ENCODE measurements at places on chromosomes 6 and 20.
A peak's percentile ranks its signal among the peaks of the same experiment; 100 is the strongest.

GRCh38 chr20:62929051-62929538 is 2.8 kb upstream of the DIDO1 start:
- no peak for DNase-seq

DNA sequence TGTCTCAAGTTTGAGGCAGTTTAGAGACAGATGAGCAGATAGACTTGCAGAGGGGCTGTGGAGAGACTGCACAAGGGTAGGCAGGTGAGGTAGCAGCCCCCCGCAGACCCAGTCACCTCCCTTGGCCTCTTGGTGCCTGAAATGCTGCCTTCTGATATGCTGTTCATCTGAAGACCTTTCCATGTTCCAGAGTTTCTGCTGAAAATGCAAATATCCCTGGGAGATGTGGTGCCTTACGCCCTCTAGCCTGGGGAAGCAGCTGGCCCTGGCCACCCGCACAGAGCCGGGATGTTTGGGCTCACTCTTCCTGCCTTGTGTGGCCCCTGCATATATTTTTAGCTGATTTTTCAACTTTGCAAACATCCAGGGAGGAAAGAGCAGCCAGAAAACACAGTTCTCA is 51.4 kb downstream of the TMEM242 start:
- no peak for DNase-seq

- peak; percentile 31 for DNase-seq
These were observed 22.7 kb upstream of the ZNF184 start for GRCh38 chr6:27495386-27496135.

DNA sequence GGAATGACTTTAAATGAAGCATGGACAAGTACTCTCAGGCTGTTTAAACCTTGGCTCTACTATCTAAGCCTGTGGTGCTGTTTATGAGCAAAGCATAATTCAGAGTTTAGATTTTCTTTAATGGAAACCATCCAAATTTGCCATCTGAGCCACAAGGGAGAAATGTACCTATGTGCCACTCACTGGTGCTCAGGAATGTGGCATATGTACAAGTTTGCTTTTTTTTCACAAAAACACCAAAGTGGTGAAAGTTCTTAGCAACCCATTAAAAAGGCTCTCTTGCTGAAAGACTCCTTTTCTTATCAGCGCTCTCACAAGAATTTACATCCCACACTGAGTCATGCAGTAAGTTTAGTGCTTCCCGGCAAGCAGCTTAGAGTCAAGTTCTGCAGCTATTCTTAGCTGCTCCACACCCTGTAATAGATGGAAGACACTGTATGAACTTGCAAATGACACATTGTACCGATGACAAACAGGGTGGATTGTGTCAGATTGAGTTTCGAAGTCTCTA is 57.3 kb upstream of the MLIP start:
- no peak for DNase-seq

GRCh38 chr6:32191696-32192607 is 491 bp downstream of the GPSM3 start:
- no peak for DNase-seq

DNA sequence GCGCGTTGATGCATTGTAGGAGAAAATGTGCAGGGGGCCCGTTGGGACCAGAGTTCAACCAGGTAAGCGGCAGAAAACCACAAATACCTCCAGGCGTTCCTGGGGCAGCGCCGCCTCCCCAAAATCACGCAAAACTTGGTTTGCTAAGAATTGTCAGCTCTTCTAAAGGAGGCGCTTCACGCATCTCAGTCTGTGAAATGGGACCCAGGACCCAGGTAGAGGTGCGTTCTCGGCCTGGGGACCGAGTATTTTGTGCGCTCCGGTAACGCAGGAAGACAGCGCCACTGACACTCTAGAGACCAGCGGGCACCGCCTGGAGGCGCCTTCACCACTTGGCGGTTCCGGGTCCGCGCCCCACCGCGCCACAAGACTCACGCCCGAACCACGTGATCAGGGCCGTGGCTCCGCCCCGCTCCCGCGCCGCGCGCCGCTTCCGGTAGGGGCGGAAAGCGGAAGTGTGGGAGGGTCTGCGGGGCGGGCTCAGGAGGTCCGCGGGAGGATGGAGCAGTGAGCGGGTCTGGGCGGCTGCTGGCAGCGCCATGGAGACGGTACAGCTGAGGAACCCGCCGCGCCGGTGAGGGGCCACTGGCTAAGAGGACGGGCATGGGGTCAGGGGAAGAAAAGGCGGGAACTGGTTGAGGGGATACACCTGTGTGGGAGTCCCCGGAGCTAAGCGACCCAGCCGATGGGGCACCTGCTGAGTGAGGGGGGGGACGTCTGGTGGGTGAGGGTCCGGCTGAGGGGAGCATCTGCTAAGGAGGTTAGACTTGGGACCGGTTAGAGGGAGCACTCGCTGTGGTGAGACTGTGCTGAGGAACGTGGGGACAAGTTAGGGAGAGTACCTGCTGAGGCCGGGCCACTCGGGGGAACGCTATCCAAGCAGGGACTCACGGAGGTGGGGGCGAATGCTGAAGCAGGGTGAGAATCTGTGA is at the start of gene STK4:
STK4 (plus strand) TSS at position 483 of the 932 bp plus-strand sequence; CDS start at position 540, 57 bp downstream.
- peak; percentile 98 for DNase-seq

GRCh38 chr6:39393075-39393474 is 70.6 kb upstream of the KCNK16 start:
- DNase-seq: no peak

- DNase-seq: no peak
These were observed 56.6 kb downstream of the OTOR start for GRCh38 chr20:16804793-16805187.

DNA sequence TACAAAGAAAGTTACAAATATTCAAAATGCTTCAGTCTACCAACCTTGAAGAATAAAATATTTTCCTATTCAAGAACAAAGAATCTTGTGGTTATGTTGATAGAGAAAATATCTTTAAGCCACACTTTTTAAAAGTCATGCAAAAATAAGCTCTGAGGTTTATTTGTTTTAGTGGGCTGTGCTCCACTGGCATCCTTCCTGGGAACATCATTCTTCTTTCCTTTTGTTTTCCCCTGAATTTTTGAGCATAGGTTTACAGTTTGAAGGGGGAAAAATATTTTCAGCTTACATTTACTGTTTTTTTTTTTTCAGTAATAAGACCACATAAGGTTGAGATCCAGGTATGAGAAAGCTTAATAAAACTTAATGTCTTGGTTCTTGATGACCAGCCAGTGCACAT is 72.0 kb upstream of the BACH2 start:
- DNase-seq: no peak

DNA sequence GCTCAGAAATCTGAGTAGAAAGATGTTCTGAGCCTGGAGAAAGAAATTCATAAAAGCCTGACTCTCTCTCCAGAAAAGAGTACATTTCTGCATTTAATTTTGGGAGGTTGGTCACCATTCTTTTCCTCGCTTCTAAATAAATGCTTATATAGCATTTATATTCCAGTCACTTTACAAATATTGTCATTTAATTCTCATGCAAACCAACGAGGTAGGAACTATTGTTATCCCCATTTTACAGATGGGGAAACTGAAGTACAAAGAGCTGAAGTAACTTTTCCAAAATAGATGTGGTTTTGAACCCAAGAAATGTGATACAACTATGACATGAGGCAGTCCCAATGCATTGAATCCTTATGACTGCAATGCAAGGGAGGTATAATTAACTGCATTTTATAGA is 4.5 kb upstream of the TRIB3 start:
- DNase-seq: no peak

DNA sequence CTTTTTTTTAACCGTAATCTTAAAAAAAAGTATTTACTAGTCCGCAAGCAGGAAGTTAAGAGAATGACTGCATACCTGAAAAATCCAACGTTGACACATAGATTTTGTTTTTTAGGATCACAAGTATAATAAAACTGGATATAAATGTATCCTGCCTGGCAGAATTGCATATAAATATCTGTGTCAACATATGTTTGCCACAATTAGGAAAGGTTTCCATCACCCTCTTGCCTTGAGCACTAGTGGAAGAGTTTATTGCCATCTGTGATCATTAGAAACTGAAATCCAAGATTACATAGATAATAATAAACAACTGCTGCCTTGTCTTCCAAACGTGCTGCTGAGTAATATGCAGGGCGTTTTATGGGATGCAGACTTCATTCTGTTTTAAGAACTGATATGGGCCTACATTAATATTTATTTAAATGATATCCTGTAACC is 27.9 kb downstream of the PLEKHG1 start:
- no peak for DNase-seq

GRCh38 chr20:46946796-46947195 is 52.2 kb downstream of the EYA2 start:
- no peak for DNase-seq

DNA sequence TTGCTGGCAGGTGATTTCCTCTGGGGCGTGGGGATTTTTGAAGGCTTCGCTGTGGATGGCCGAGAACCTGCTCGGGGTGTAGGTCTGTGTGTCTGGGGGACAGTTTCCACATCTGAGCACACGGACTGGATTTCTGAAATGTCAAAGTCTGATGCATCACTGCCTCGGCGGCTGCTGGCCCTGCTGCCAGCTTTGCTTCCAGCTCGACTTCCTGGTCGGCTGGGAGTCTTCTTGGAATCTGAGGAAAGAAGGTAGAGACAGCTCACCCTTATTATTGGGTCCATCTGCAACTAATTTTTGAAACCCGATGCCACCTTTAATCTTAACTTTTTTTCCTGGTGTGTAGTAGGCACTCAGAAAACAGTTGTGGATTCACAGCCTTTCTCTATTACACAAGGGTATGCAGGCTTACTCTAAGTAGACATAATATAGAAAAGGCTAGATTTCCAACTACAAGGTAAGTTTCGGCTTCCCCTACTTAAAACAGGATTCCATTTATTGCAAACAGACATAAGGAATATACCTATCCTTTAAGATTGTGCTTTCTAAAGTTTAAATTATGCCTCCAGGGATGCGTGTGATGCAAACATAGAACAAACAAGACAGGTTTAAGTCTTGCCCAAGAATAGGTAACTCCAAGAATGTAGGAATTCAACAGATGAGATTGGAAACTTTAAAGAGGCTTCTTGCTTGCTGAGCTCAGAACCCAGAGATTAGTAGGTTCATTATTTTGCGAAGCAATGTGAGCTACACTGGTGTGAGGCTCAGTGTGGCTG is 183.5 kb downstream of the DST start:
- DNase-seq: no peak

DNA sequence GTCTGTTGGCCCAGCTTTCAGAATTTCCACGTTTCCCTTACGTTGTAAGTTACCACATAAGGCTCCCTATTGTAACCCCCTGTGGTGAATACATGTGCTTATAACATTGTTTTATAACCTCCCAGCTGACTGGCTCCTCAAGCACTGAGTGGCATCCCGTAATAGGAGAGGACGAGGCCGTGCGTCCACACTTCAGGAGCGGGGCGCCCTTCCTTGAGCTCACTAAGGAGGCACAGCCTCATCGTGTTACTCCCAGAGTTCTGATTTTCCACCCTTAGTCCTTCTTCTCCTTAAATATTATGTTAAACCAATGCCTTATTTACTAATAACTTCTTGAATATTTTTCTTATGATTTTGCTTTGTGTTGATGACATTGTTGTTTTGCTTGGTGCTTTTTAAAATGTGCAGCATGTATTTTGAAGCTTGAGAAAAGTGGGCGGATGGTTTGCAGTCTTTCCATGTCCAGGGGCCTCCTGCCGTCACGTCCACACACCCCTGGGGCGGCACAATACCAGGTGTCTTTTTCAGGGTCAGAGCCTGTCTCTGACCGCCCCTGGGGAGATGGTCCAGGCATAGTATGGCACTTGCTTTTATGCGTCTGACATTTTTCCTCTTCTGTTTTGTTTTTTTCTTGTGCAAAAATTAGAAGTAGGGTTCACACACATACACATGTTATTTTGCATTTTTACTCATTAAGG is 181.8 kb downstream of the DLL1 start:
- no peak for DNase-seq

GRCh38 chr20:20360464-20360863 is 7.4 kb upstream of the INSM1 start:
- DNase-seq: peak; percentile 76

DNA sequence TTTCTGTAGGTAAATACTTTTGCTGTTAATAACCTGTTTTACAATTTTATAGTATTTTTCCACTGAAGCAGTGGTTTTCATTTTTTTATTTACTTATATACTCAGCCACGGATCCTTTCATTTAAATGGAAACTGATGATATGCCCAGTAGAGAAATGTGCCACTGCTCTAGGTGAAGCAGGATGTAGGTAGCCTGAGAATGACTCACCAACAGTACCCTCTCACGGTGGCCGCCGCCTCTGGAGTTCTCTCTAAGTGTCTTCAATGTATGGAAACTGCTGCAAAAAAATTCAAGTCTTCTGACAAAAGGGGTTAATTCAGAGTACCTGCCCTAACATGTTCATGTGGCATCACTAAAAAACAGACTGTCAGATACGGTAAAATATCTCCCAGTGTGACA is 6.4 kb downstream of the EYA4 start:
- no peak for DNase-seq

DNA sequence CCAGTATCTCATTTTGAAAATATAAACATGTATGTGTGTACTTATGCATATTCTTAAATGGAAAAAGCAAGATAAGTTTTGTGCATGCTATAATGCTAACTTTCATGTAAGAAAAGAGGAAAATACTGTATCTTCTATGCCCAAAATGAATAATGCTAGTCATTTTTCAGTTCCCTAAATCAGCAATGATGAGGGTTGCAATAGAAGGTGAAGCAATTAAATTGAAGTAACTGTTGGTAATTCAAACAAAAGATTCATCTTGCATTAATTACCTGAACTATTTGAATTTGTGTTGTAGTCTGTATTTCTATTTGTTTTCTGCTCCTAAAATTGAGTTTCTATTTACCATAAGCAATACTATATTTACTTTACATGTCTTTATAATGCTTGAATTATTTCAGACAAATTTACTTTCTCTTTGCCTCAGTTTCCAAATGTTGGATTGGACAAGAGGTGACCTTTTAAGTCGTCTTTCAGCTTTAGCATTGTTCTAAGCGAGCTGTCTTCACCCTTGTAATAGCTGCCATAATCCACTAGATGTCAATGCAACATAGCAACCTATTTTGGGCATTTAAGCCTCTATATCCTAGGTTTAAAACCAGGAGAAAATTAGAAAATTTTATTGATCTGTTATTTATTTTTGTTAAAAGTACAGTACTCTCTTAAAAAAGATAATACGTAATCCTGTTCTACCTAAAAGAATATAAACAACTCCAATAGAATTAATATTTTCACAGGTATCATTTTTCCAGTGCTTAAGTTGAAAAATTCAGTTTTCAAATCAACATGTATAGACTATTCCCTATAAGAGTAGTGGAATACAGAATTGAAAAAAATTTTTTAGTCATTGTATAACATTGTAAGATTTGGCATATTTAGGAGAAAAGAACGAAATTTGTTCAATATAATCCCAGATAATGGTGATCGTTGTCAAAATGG is 52.3 kb upstream of the IFNGR1 start:
- DNase-seq: no peak

DNA sequence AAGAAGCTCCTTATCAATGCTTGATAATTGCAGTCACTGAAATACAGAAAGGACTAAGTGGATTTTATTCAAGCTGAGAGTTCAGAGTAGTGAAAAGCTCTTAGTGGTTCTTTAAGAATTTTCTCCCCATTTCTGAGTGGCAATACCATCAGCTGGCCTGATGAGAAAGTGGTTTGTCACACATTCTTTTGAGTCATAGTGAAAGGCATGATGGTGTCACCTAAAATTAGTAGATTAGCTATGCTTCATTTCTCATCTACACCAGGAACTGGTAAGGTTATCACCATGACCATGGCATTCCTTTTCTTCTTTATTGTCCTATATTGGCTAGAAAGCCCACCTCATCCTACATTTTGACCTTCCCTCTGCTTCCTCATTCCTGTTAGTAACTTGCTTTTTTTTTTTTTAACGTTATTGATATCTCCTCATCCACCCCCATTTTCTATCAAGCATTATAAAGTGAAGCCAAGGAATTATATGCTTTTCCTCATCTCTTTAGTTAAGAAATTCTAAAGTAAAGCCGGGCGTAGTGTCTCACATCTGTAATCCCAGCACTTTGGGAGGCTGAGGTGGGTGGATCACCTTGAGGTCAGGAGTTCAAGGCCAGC is 67.4 kb upstream of the LOC128125822 start:
- DNase-seq: no peak
